NCI-H774 (cell line): ENCODE measurements at places on chromosomes 2 and 18.

GRCh38 chr2:224971214-224971613 is 71.1 kb downstream of the DOCK10 start:
- peak; percentile 61 for DNase-seq

DNA sequence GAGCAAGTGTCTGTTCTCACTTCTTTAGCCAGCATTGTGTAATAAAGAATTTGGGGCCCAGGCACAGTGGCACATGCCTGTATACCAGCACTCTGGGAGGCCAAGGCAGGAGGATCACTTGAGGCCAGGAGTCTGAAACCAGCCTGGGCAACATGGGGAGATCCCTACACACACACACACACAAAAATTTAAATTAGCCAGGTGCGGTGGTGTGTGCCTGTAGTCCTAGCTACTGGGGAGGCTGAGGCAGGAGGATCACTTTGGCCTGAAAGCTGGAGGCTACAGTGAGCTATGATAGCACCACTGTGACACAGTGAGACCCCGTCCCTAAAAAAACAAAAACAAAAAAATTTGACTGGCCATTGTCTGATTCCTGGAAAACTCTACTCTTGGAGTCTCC is 8.3 kb downstream of the REV1 start:
- no peak for DNase-seq

DNA sequence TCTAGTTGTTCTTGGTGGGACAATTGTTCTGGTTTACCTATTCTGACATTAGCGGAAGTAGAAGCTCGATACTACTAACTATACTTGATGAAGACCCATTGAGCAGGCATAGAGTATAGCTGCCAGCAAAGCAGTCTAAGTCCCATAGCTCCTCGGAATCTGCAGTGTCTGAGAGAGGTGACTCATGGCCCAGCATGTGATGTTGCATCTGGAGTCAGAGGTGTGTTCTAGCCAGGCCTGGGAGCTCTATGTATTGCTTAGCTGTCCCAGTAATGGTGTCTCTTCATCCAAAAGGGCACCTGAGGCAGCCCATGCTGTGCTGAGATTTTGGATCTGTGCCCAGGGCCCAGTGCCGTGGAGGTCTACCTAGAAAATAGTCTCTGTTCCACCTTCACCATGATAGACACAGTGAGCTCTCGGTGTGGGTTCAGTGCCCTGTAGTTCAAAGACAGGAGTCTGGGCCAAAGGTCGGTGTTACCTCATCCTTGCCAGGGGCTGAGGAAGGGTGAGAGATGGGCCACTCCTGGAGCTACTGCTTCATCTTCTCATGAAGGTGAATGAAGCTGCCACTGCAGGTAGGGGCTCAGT is 47.3 kb downstream of the MEX3C start:
- no peak for DNase-seq

GRCh38 chr2:183284606-183285005 is 160.4 kb downstream of the NUP35 start:
- DNase-seq: no peak

DNA sequence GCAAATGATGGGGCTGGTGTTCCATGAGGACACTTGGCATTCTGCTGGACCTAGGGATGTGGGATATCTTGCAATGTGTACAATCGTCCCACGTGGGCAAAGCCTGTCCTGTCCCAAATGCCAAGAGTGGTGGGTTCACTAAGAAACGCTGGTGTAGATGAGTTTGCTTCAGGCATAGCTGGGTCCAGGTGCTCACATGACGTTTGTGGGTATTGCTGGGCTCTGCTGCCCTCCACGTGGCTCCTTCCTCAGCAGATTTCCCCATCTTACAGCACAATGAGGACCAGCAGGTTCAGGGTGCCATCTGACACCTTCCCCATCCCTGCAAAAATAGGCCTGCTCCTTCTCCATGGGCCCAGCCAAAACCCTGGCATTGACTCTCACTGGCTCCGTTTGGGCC is 105.9 kb downstream of the SEPTIN10 start:
- DNase-seq: no peak

- DNase-seq: no peak
Measured at GRCh38 chr2:99998651-99999320, 143.6 kb downstream of the AFF3 start.

DNA sequence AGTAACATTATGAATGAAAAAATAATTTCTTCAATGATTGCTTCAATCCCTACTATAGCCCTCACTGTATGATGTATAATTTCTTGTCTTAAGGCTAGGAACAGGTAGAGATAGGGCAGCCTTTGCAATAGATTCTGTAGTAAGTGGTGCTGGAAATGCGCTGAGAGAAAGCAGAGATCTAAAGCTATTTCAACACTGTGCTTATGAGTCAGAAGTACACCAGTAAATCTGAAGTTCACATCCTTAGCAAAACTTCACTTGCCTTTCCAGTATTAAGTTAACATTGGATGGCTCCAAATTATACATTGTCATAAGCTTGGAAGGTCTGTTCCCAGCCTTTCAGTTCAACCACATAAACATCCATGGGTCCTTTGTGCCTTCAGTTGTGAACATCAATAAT is 178.2 kb upstream of the EPHA4 start:
- no peak for DNase-seq

DNA sequence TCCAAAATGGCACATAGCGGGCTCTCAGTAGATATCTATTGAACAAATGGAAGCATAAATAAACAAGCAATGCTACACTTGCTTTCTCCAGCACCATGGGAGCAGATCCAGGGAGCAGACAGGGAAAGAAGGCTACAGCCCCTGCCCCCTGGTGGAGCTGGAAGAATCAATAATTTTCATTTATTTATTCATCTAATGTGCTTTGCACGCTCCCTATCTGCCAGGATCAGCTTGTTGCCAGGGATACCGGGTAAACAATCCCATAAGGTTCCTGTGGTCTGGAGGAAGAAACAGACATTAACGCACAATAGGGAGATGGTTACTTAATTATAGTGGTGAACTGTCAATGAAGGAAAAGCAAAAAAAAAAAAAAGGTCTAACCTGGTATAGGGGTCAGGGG is 40.1 kb upstream of the CLASP1 start:
- DNase-seq: no peak

GRCh38 chr2:7694076-7694985 is 777.1 kb downstream of the RNF144A start:
- no peak for DNase-seq

DNA sequence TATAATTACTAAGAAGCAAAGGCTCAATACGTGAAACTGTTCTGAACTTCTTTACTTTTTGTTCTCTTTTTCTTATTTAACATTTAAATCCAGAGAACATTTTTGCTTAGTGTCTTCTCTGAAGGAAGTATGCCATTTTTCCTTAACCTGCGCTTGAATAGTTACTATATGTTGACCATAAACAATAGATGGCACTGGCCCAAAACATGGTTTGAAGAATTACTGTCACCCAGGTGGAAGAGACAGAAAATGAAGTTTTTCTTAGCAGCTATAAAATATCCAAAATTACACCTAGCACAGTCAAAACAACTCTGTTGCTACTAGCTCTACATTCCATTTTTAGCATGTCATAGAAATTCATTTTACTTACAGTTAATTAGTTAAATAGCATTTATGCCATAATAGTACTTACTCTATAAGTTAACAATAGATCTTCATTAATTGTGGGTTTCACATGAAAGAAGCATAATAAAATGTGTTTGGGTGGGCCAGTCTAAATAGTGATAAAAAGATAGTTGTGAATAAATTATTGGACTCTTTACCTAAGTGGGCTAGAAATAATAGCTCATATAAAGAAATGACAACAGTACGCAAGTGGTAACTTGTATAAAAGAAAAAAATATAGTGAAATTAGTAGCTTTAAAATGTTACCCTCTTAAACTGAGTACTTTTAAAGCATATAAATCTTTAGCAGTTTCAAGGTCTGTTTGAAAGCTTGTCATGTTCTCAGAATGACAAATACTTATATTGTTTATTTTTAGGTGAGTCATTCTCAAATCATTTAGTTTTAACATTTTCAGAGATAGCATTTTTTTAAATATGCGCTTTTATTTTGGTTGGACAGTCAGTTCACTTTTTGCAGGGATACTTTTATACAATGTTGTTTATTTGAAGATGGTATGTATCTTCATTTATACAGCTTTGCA is 3.7 kb downstream of the ETAA1 start:
- DNase-seq: no peak

DNA sequence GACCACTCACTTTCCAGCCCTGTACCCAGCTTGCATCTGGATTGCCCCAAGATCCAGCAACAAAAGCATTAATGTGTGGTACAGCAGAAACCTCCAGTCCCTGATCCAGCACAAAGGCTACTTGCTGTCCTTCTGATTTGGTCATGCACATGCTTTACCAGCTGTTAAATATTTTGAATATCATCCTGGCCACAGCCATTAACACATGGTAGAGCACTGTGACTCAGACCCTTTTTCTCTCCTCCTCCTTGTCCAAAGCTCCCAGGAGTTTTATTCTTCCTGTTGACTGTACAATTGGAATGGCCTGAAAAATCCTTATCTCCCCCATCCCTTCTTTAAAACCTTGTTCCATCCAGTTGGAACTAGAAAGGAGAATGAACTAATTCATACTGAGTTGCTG is 419.7 kb upstream of the TNP1 start:
- DNase-seq: no peak

GRCh38 chr2:129189617-129190319 is 789.7 kb upstream of the RAB6C start:
- DNase-seq: no peak

GRCh38 chr2:226466589-226466988 is 333.0 kb downstream of the IRS1 start:
- DNase-seq: no peak
